ENCODE measurements at places on chromosomes 2 and 18.

- no peak for DNase-seq
Measured at GRCh38 chr2:155456222-155456621, 757.7 kb downstream of the KCNJ3 start.

- no peak for DNase-seq
Measured at GRCh38 chr2:27711804-27712203, 48.1 kb downstream of the SLC4A1AP start.

DNA sequence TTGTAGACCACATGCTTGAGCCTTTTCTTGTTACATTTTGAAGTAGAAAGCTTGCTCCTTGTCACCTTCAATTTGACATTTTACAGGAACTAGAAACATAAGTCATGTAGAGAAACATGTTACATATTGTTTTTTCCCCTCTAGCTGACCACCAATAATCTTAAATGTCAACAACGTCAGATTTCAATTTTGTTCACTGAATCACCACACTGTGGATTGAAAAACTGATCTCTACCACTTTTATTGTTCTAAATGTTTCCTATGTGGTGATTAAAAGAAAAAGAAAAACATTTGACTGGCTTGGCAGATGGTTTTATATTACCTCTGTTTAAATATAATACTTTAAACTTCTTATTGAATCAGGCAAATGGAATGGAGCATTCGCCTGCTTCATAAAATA, 87.7 kb downstream of the DSEL start:
- DNase-seq = no peak

- peak; percentile 55 for DNase-seq
Measured at GRCh38 chr2:29747786-29748470, 173.5 kb downstream of the ALK start.

GRCh38 chr2:45328264-45328870, 282.7 kb downstream of the SRBD1 start:
- no peak for DNase-seq

- no peak for DNase-seq
Measured at GRCh38 chr2:213067888-213068287, 83.5 kb downstream of the IKZF2 start.
